Activated CD4-positive, alpha-beta T cell treated with anti-CD3 and anti-CD28 coated beads for 36 hours (primary cell): ENCODE measurements at places on chromosomes 5 and 9. TPM values are rescaled to one million over a fixed set of nuclear protein-coding genes. Genes with fewer than 3 reads are reported as not detected.

The TRPM3 gene
- not detected for total RNA-seq

The ADRA1B gene
- not detected for total RNA-seq

The PRKACG gene
- not detected for total RNA-seq

The SHOC1 gene
- not detected for total RNA-seq

The NXNL2 gene
- not detected for total RNA-seq

The COL15A1 gene
- total RNA-seq: not detected

The SLC36A2 gene
- total RNA-seq: not detected

The ADAMTS19 gene
- not detected for total RNA-seq

The KCNV2 gene
- total RNA-seq: not detected

The SYK gene
- total RNA-seq: 0.11 TPM

The ORM2 gene
- not detected for total RNA-seq

The GARNL3 gene
- total RNA-seq: 3.4 TPM

The CCDC187 gene
- not detected for total RNA-seq

The ADRB2 gene
- not detected for total RNA-seq

The LECT2 gene
- not detected for total RNA-seq

The ZNF189 gene
- 10.2 TPM for total RNA-seq

The UQCRQ gene
- total RNA-seq: 537 TPM

The TAF1L gene
- total RNA-seq: 0.02 TPM

The GPR21 gene
- total RNA-seq: 0.78 TPM

The ADAMTS12 gene
- not detected for total RNA-seq

The CDHR2 gene
- total RNA-seq: 0.37 TPM

The PHAX gene
- total RNA-seq: 41.4 TPM

The INSL4 gene
- total RNA-seq: not detected

The C9orf153 gene
- 0.25 TPM for total RNA-seq

The SOX30 gene
- 0.44 TPM for total RNA-seq

The ENHO gene
- not detected for total RNA-seq

The NDUFAF2 gene
- 39.3 TPM for total RNA-seq

The NUDT12 gene
- 4.7 TPM for total RNA-seq

The C9orf85 gene
- total RNA-seq: 10.2 TPM

The GABRA6 gene
- not detected for total RNA-seq

The C5orf58 gene
- total RNA-seq: not detected

The SLC1A1 gene
- total RNA-seq: 0.18 TPM

The PCDH12 gene
- 0.70 TPM for total RNA-seq

The IL9 gene
- total RNA-seq: 47.9 TPM

The CNTLN gene
- total RNA-seq: 1.2 TPM

The BTNL3 gene
- total RNA-seq: not detected

The PCDHB4 gene
- not detected for total RNA-seq

The FOXI1 gene
- total RNA-seq: not detected
